ENCODE measurements at places on chromosomes 16 and 17. TPM values are rescaled to one million over a fixed set of nuclear protein-coding genes. Genes with fewer than 3 reads are reported as not detected.
A peak's percentile ranks its signal among the peaks of the same experiment; 100 is the strongest.

Gene KAT7
- total RNA-seq: 75.8 TPM

Gene CLEC10A
- not detected for total RNA-seq

Gene PRSS33
- total RNA-seq: not detected

- peaks cover 27% of the 10 kb centered on the region for H3K27me3 ChIP-seq
- DNase-seq: peak; percentile 54
- no peaks in the 10 kb centered on the region for H3K36me3 ChIP-seq
- peak within 1 kb of the TSS; percentile 68 for H3K4me3 ChIP-seq
Observed at GRCh38 chr17:16491703-16492612, at the start of gene LRRC75A. LRRC75A (minus strand) TSS chr17:16492193; CDS start chr17:16491990, 203 bp downstream.

- no peaks in the 10 kb centered on the region for H3K4me1 ChIP-seq
- no peaks in the 10 kb centered on the region for H3K36me3 ChIP-seq
- H3K4me3 ChIP-seq: no peak overlapping the region
- H3K27me3 ChIP-seq: no peaks in the 10 kb centered on the region
- DNase-seq: no peak
Observed at GRCh38 chr16:78386557-78387324, 287.3 kb downstream of the WWOX start.

DNA sequence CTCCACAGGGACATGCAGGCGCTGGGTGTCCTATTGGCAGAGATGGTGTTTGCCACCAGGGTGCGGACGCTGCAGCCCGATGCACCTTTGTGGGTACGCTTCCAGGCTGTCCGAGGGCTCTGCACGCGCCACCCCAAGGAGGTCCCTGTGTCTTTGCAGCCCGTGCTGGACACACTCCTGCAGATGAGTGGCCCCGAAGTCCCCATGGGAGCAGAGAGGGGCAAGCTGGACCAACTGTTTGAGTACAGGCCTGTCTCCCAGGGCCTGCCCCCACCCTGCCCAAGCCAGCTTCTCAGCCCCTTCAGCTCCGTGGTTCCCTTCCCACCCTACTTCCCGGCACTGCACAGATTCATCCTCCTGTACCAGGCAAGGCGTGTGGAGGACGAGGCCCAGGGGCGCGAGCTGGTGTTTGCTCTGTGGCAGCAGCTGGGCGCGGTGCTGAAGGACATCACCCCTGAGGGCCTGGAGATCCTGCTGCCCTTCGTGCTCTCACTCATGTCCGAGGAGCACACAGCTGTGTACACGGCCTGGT lies 2.8 kb downstream of the WDR81 start:
- no peak overlapping the region for H3K4me3 ChIP-seq
- no peaks in the 10 kb centered on the region for H3K27me3 ChIP-seq
- H3K27ac ChIP-seq: no peak overlapping the region
- H3K4me1 ChIP-seq: peaks cover 39% of the 10 kb centered on the region
- peaks cover 24% of the 10 kb centered on the region for H3K36me3 ChIP-seq

GRCh38 chr17:42153919-42154742 lies 658 bp downstream of the RAB5C start:
- peak overlapping the region; percentile 84 for H3K27ac ChIP-seq
- H3K4me3 ChIP-seq: peak overlapping the region; percentile 86
- no peak for DNase-seq
- no peaks in the 10 kb centered on the region for H3K27me3 ChIP-seq
- peaks cover 42% of the 10 kb centered on the region for H3K4me1 ChIP-seq

Measured in activated CD8-positive, alpha-beta T cell treated with anti-CD3 and anti-CD28 coated beads, Interleukin-2, amount 10 ng/mL, durations not matched to agents 7 days and 5 days (primary cell).